ENCODE measurements at places on chromosomes 6 and 20.

- no peak for DNase-seq
Measured at GRCh38 chr6:149860513-149860833, 3.7 kb downstream of the LRP11 start.

DNA sequence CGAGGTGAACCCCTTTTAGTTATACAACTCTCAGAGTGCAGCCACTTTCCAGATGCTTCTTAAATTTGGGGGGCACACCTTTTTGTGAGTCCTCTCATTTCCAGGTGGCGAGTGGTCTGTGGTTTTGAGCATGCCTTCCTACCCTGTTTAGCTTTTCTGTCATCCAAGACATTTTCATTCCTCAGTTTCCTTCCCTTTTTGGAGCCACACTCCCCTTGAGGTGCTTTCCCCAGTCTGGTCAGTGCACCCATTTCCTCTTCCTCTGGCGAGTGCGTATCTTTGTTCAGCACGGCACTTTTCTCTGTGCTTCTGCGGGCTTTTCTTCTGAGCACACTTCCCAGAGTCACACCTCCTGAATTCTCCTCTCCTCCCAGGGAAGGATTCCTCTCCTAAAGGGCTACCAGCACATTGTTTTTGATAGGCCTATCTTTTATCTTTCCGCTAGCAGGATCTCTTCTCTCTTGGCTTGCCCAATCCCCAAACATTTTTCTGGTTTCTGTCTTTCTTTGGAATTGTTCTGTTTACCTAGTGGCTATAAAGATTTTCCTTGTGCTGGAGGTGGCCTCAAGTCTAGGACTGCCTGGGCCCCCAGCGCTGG lies 1.4 kb downstream of the PHF20 start:
- no peak for DNase-seq

DNA sequence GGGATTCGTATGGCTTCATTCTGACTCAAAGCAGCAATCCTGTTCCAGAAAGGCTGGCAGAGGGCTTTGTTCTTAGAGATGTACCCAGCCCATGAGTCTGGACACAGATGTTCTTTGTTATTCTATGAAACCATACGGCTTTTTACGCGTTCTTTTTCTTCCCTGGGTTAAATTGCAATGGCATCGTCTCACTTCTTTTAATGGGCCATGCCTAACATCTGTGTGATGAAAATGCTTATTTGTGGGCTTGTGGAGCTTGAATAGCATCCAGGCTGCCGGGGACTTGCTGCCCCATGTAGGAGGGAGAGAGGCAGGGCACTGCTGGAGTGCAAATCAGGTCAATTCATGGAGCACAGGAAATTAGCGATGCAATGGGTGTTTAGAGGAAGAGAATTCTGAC lies 19.4 kb downstream of the FAM50B start:
- DNase-seq = no peak

DNA sequence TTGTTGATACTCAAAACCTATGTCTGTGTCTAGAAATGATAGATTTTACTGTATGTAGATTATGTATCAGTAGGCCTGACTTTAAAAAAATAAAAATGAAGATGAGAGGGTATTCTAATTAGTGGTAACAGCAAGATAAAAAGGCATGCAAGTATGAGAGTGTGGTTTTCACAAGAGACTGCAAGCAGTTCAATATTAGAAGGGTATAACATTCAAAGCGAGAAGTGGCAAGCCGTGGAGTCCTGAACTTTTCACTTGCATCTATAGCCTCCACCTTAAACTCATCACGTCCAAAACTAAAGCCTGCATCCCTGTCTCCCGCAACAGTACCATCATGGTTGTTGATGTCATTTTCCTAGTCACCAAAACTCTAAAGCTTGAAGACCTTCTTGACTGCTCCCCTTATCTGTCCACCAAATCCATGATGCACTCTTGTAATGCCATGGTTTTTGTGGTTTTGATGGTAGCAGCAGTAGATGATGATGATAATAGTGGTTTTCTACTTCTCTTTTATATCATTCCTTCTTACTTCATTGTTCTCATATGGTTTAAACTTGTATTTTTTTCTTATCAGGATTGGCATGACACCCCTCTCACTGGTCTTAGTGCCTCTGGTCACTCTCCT lies 9.2 kb upstream of the CGA start:
- no peak for DNase-seq

GRCh38 chr20:31449511-31450414 lies 9.3 kb downstream of the DEFB123 start:
- no peak for DNase-seq

GRCh38 chr6:164749221-164750064 lies 560.0 kb downstream of the C6orf118 start:
- DNase-seq = no peak

All from amygdala (tissue), 56 donors.